ENCODE measurements at places on chromosomes 2 and 18. TPM values are rescaled to one million over a fixed set of nuclear protein-coding genes. Genes with fewer than 3 reads are reported as not detected.

- DNase-seq = no peak
These were observed 79.5 kb downstream of the SLC8A1 start for GRCh38 chr2:40372283-40372985.

DNA sequence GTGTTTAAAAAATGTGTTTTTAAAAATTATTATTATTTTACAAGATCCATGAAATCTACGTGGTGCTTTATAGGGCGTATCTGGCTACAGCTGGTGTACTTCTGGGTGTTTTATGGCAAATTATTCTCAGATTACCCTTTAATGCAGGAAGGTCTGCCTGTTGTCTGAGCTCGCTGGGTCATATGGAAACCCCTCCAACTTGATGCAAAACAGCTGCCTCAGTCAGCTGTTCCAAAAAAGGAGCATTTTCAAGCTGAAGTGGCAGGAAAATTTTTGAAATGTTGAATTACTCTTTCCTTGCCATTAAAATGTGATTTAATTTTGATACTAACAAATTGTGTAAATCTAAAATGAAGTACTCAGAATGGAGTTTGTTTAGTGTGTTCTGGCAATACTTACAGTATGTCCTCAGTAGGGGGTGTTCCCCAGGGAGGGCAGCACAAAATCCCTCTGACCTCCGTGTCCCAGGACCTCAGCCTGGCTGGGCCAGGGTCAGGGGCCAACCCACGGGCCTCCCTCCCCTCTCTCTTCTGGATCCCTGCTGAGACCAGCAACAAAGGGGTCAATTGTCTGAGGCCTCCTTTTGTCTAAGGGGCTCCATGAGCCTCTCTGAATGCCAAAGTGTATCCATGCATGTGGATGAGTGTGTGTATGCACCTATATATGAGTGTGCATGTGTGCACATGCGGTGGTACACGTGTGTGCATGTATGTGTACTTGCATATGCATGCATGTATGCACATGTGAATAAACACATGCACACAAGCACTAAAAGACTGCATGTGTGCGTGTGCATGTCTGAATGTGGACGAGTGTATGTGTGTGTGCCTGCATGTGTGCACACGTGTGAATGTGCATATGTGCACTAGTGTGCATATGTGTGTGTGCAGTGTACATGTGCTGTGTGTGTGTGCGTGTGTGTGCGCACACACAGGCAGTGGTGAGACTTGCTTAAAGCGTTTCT, 105.4 kb downstream of the ACOXL start:
- DNase-seq = no peak

The CARF gene
- 8.0 TPM for total RNA-seq

GRCh38 chr18:3872641-3873040, 422.7 kb downstream of the TGIF1 start:
- DNase-seq = no peak

- peak; percentile 99 for DNase-seq
These were observed at the start of gene LAPTM4A for GRCh38 chr2:20051532-20052228. LAPTM4A (minus strand) TSS chr2:20051628; CDS start chr2:20051520, 108 bp downstream.

DNA sequence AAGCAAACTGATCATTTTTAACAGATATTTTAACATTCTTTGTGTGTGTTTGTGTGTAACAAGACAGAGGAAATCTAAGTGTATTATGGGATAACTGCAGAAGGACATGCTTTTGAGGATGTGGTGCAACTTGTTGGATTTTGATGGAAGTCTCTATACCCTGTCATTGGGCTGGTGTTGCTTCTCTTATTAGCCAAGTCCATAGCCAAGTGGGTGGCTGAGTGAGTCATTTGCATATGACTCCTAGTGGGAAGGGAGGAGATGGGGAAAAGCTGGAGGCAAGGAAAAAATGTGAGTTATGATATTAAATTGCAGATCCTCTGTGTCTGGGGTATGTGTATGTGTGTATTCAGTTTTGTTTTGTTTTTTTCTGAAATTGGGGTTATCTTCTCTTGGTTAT, 879.9 kb downstream of the DCC start:
- no peak for DNase-seq

The HOXD8 gene
- not detected for total RNA-seq

DNA sequence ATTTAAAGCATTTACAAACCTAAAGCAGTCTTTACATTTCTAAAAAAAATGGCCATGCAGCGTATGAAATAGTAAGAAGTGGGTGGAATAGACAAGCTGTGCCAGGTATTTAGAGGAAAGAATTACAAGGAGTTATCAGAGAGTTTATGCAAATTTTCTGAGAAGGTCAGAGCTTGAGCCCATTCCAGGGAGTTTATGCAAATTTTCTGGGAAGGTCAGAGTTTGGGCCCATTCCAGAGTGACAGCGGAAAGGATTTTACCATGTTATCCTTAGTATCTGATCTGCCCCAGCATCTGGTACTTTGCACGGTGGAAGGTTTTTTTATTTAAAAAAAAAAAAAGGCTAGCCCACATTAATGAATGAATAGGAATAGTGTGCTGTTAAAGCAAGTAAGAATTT, 1.4 kb upstream of the DOK6 start:
- no peak for DNase-seq

DNA sequence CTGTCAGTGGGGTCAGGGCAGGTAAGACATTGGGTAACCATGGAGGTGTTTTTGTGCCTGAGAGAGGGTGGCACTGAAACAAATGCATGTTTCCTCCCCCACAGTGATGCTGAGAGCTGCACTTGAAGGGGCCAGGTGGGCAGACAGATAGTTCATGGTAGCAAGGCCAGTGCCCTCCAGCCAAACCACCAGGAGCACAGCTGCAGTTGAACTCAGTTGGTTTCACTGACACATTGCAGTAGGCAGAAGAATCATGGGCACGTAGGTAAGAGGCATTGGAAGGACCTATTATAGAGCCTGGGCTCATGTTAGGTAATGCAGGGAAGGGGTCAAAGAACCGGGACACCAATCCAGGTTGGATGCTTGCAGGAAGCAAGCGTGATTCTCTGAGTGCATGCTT, 93.2 kb upstream of the ARL4C start:
- no peak for DNase-seq

DNA sequence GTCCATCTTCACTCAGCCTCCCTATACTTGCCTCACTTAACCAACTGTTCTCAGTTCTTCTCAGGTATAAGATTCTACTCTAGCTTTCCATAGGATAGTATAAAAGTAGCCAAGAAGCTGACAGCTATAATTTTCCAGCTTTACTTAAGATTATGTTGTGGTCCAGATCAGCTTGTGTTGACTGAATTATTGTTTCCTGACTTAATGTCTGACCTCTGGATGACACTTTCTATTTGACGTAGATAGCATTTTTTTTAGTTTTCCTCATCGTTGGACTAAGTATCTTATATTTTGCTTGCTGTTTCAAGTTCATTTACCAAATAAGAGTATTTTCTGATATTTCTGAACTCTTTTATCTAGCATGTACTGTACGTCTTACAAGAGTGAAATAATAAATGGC, 1272.5 kb upstream of the CDH2 start:
- no peak for DNase-seq

All from Panc1 (cell line).